Skeletal muscle cell (primary cell): ENCODE measurements at places on chromosomes 11 and 22.

GRCh38 chr11:6486938-6487337 is 5.6 kb downstream of the TIMM10B start:
- DNase-seq: no peak

DNA sequence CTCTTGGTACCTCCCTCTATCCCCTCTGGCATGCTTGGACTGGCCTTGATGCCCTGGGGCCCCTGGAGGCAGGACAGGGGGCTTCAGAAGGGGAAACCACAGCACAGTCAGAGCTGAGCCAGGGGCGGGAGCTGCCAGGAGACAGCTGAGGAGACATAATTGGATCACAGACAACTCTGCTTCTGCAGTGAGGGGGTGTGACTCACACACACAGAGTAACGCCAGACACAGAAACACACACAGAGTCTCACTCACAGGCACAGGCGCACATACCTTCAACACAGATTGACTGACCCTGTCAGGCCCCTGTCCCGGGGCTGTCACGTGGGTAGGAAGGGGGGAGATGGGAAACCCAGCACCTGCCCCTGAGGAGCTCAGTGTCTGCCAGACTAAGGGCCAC is 20.6 kb downstream of the STARD10 start:
- peak; percentile 81 for DNase-seq

DNA sequence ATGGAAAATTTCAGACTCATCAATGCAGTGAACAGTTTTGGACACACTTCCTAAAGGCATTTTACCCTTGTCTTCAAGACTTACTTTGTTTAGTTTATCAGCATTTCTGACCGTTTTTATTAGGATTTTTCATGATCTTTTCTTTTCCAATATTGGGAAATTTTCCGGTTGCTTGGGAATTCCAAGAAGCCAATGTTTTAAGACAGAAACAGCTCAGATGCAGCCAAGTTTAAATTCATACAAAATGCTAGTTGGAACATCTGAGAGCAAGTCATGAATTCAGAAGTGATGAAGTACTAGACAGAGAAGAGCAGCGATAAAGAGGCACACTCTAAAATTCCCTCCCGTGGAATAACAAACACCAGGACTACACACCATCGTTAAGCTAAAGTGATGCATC is 68.6 kb downstream of the RAB38 start:
- DNase-seq: no peak

GRCh38 chr22:43828998-43829782 is 17.1 kb upstream of the EFCAB6 start:
- DNase-seq: peak; percentile 63

- DNase-seq: no peak
Measured at GRCh38 chr22:30471616-30472318, at the start of gene SEC14L3. Gene SEC14L3 (minus strand): TSS chr22:30472017. CDS start chr22:30471958, 59 bp downstream.

- no peak for DNase-seq
Measured at GRCh38 chr11:122670131-122670530, 14.6 kb downstream of the UBASH3B start.

DNA sequence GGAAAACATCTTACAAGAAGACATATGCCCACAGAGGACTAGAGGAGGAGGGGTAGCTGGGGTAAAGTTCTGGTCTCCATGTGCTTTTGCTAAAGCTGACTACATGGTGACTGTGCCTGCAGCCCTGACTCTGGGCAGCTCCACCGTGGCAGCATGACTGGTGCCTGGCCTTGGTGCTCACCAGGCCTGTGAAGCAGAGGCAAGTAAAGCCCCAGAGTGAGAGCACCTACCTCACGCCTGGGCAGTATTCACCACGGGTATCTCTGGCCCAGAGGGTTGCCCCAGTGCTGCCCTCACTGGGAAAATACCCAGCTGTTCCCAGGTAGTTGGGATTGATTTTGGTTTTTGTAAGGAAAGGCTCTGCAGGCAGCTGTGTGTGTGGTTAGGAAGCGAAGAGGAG is 78.3 kb downstream of the CTTN start:
- DNase-seq: no peak

- DNase-seq: no peak
Measured at GRCh38 chr11:78427615-78428265, 10.1 kb upstream of the GAB2 start.

DNA sequence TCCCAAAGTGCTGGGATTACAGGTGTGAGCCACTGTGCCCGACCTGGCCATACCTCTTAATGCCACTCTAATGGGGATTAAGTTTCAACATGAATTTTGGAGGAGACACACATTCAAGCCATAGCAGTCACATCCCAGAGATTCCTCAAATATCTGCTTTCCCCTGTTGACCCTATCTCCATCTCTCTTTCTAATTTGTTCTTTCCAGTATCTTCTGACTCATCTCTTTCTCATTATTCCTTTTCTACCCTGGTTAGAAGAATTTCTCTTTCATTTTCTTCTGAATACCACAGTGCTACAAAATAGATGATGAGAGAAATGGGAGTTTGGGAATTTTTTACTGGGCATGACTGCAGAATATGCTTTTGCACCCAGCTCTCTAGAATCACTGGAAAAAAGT is 5.1 kb downstream of the OR10V1 start:
- no peak for DNase-seq

DNA sequence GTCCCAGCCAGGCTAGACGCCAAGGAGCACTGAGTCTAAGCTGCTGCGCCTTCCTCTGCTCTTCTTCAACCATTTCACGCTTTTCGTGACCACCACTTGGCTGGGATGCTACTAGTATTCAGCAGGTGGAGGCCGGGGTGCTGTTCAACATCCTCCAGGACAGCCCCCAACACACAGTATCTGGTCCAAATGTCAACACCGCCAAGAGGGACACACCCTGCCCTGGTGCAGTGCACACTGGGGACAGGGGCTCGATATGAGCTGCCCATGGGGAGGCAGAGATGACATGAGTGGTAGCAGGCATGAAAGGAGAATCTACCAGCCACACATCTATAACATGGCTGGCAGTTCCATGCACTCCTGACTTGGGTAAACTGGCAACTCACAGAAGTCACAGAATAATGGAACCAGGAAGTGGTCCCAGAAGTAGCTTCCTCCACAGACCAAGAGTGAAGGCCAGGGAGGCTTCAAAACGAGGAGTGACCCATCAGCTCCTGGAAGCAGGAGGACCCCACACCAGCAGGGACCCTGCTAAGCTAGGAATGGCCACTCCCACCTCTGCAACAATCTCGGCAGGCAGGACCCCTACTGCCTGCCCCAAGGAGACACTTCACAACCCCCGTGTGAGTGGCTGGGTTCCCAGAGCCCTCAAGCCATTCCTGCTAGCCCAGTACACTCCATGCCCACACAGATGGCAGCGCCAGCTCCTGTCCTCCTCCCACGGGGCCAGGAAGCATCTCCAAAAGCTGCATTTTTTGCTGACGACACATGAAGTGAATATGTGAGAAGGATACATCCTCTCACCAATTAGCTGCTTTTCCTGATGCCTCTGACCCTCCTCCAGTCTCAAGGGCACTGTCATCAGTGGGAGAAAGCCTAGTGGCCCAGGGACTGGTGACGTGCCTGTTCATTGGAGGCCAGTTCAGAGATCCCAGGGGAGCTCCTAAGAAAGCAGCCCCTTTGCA is 78.8 kb downstream of the DGCR2 start:
- no peak for DNase-seq

GRCh38 chr11:1481861-1482441 is 4.6 kb downstream of the MOB2 start:
- DNase-seq: no peak

DNA sequence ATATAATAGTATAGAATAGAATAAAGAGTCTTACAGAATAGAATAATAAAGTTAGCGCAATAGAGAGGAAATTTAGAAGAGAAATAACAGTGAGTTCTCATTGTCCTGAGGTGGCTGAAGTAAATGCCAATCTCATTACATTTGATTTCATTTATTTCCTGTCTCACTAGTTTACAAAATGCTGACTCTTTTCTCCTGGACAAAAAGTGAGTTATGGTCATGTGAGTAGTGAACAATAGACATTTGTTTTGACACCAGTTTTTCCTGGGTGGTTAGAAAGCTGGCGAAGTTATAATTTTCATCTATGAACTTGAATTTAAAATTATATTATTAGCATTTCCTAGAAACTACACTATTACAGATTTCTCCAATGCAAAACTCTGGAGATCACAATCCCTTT is 143.7 kb downstream of the TYR start:
- DNase-seq: no peak
